ENCODE measurements at places on chromosomes 2 and 18.

GRCh38 chr2:215529271-215529670, 93.4 kb upstream of the FN1 start:
- DNase-seq: no peak

DNA sequence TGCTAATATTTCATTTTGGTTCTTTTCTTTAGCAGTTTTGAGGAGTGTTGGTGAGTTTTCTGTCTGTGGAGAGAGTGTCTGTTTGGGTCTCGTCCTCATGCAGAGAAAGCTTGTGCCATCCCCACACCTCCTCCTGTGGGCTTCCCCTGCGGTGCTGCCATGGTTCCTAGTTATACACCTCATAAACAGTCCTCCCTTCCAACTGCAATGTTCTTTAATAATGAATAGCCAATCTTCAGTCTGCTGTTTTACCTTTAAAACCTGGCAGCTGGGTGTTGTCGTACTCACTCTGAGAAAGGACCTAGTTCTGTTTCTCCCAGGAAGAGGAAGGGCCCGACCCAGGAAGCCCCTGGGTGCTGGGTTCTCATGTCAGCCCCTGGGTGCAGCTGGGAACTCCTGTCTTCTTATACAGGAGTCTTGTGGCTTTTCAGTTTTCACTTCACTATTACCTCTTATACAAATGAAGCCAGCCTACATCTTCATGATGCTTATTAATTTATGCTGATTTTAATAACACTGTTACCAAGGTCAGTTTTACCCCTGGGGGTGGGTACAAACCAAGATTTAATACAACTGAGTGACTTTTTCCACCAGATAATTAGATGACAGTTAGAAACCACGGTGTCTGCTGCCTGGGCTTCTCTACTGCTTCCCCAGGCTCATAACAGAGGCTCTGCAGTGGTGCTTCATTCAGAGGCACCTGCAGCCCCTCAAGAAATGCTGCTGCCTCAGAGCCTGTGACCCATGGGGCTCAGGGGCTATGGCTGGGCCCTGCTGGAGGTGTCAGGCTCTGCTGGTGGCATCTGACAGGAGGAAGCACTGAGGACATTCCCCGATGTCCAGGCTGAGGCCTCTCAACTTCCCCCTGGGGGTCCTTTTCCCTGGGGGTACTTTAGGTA, 59.1 kb downstream of the COA5 start:
- DNase-seq: no peak

- no peak for DNase-seq
Measured at GRCh38 chr18:61639886-61640285, 252.9 kb downstream of the RNF152 start.

DNA sequence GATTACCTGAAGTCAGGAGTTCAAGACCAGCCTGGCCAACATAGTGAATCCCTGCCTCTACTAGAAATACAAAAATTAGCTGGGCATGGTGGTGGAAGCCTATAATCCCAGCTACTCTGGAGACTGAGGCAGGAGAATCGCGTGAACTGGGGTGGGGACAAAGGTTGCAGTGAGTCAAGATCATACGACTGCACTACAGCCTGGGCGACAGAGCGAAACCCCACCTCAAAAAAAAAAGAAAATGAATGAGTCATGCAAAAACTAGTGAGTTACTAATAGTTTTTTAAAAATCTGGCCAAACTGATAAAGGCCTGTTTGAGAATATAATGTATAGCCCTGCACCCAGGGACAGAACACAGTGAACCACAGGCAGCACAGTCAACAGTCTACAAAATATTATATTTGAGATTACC, 17.5 kb downstream of the AFG3L2 start:
- DNase-seq: no peak

DNA sequence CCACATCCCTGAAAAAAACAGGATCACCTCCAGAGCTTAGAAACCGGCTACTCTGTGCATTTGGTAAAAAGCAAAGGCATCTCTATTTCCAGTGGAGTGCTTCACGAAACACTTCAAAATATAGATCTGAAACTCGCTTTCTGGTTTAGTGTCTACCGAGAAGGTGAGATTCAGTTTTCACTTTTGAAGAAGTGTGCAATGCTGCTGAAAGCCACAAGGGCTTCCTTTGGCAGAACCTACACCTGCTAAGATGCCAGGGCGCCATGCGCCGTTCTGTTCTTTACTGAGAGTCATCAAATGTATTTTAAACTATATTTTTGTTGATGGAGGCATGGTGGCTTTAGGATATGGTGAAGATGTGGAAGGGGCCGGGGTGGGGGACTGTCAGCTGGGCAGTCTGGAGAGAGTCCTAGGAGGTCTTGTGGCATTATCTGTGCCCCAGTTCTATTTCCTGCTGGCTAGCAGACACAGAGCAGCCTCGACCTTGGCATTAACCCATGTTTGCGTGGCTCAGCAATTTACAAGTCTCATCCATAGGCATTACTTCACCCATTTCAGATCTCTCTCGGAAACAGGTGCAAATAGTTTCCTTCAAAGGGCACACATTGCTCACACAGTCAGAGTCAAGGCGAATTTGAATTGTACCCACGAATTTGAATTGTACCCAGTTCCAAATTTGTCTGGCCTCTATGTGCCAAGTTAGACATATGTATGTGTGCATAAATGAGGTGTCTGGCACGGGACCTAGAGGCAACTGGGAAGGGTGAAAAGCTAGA, 46.7 kb upstream of the KCNF1 start:
- DNase-seq: no peak

DNA sequence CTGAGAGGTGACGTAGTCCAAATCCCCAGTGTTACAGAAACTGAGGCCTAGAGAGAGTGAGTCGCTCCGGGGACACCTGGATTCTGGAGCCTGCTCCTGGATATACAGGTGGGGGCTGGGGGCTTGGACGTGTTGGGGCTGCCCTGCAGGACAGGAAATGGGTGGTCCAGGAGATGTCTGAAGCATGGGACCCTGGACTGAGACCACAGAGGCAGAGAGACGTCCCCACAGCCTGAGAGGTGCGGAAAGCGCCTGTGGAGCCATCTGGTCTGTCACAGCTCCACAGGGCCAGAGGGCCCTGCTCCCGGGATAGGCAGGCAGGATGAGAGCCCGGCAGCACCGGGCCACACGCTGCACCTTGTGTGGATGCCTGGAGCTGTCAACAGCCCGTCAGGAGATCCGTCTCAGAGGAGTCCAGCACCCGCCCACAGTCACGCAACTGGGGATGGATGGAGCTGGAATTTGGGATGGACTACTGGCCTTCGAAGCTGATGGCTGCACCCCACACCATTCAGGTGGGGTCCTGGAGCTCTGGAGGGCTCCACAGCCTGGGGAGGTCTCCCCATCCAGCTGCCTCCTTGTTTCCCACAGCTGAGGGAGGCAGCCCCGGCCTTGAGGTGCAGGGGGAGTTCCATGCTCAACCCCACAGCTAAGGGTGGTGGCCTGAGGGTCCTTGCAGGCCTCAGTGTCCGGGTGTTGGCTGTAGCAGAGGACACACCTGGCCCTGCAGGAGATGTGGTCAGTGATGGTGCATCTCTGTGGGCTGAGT, 303.0 kb downstream of the NDUFA10 start:
- no peak for DNase-seq

DNA sequence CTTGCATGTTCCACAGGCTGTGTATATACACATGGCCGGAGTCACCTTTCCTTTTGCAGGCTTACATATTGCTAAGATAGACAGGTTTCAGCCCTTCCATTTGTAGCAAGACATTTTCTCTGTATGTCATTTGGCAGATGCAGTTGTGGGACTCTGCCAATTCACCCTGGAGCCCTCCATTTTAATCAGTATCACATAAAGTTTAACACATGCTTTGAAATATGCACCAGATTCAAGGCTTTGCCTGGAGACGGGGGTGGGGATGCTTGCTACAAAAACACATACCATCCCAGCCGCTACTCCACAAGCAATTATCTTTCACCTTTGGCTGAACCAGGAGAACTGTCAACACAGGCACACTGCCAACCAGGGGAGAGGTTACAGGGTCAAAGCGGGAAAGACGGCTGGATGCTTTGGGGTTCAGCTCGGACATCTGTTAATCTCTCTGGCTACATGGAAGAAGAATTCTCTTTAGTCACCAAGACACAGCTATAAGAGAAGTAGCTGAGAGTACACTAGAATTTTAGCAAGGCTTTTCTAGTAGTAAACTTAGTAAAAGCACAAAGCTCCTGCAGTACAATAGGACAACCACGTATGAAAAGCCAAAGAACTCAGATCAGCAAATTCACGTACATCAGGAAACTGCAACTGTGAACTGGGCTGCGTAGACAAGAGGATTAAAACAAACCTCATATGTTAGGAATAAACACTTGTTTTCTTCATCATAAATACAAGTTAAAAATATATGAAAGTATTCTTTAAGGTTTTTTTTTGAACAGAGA, 130.9 kb downstream of the EXOC6B start:
- DNase-seq: no peak

- DNase-seq: no peak
Measured at GRCh38 chr18:32243358-32243757, 53.5 kb downstream of the MEP1B start.
